Left ventricle myocardium inferior (tissue), 1 donor: ENCODE measurements at places on chromosomes 7 and 10. TPM values are rescaled to one million over a fixed set of nuclear protein-coding genes. Genes with fewer than 3 reads are reported as not detected.

- no peak for DNase-seq
Observed at GRCh38 chr7:37758501-37759045, 75.0 kb downstream of the GPR141 start.

DNA sequence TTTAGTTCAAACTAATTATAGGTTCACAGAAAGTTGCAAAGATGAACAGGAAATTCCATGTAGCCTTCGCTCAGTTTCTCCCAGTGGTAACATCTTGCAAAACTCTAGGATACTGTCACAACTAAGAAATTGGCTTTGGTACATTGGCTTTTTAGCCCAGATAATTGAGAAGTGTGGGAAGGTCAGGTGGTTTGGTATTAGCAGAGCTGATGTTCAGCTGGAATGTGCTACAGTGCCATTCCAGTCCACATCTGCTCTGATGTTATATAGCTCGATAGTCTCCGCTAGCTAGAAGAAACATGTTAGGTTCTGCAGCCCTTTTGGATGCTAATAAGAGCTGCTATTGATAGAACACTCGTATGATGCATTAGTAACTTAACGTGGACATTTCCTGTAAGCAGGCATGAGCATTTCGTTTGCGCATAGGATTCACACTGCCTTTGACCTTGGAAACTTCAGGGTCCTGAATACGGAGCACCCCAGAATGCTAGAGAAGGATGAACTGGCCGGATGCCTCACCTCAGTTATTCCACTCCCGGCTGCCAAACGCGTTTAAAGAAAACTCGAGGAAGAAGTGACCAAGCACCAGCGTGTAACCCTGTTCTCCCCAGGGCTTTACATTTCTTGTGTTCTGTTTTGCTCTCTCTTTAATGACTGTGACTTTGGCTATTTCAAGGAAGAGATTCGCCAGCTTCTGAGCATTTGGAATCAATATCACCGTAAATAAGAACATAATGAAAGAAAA lies 271.4 kb downstream of the GALNT17 start:
- DNase-seq = no peak

The GIMAP1 gene
- 5.9 TPM for total RNA-seq

GRCh38 chr10:121514141-121514865 lies 83.9 kb downstream of the FGFR2 start:
- no peak for DNase-seq

DNA sequence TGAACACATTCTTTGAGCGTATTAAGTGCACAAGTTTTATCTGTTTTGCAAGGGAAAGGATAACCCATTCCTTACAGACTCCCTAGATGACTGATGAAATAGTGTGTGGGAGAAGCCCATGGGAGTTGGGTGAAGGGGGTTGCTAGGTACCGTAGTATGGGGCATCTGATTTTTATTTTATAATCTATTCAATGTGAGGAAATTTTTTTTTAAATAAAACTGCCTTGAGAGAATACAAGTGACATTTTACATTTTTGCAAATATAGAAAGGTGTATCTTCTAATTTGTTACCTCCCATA lies 1.4 kb downstream of the BTAF1 start:
- DNase-seq = no peak

GRCh38 chr7:54252256-54253035 lies 289.7 kb upstream of the VSTM2A start:
- no peak for DNase-seq

GRCh38 chr7:55054758-55055157 lies 35.9 kb downstream of the EGFR start:
- DNase-seq = no peak

The CPSF4 gene
- 17.9 TPM for total RNA-seq

The LRRC18 gene
- total RNA-seq = not detected
